ENCODE measurements at places on chromosomes 1 and 21.

GRCh38 chr1:208808301-208808700 is 564.1 kb upstream of the PLXNA2 start:
- DNase-seq, result no peak

GRCh38 chr21:29232530-29233255 is 66.0 kb upstream of the BACH1 start:
- peak; percentile 57 for DNase-seq

DNA sequence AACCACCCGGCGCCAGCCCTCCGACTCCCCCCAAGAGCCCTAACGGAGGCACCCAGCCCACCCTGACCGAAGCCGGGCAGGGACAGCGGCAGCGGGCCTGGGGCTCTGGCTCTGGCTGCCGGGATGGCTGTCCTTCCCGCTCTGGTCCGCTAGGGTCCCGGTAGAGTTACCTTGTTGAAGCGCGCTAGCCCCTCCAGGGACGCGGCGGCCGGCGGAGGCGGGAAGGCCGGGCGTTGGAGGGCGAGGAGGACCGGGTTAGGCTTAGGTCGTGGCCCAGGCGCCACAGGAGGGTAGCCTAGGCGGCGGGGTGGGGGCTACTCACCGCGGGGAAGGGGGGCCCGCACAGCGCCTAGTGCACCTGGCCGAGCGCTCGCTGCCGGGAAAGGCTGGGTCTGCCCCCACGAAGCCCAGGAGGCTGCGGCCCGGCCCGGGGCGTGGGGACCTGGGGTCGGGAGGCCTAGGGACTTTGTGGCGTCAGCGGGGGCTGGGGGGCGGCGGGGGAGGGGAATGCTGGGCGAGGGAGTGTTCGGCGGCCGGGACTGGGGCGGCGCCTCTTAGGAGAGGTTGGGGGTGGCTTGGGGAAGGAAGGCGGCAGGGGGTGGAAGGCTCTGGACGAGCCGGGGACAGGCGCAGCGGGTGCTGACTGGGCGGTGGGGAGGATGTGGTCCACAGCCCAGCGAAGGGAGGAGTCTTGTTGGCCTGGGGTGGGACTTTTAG is at the start of gene TRIM17:
Gene TRIM17 (minus strand): TSS at position 645 of the 717 bp plus-strand sequence. CDS start 1,789 bp downstream, outside the sequence.
- no peak for DNase-seq

- no peak for DNase-seq
Measured at GRCh38 chr1:45508295-45509151, 8.4 kb downstream of the MMACHC start.

DNA sequence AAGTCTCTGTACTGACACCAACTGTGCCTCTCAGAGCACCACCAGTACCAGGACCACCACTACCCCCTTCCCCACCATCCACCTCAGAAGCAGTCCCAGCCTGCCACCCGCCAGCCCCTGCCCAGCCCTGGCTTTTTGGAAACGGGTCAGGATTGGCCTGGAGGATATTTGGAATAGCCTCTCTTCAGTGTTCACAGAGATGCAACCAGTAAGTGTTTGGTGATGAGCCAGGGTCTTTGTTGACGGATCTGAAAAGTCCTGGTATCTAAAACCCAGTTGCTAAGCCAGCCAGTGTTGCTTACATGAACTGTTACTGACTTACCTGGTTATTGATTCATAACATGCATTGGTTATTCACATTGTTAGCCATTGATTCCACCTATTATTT is 1.1 kb downstream of the C1orf56 start:
- no peak for DNase-seq

GRCh38 chr1:108624069-108624468 is 36.8 kb downstream of the HENMT1 start:
- DNase-seq, result no peak

GRCh38 chr1:32539584-32540571 is 651 bp downstream of the ZBTB8A start:
- DNase-seq, result no peak

- no peak for DNase-seq
Measured at GRCh38 chr1:90200646-90201205, 205.8 kb downstream of the ZNF326 start.

- DNase-seq, result no peak
Measured at GRCh38 chr1:164720440-164721227, 161.7 kb downstream of the PBX1 start.

- no peak for DNase-seq
Measured at GRCh38 chr1:118304722-118305359, 119.8 kb upstream of the SPAG17 start.

- DNase-seq, result no peak
Measured at GRCh38 chr1:197081117-197081753, 14.2 kb upstream of the F13B start.

- DNase-seq, result no peak
Measured at GRCh38 chr1:204081164-204081790, 8.4 kb downstream of the SOX13 start.

DNA sequence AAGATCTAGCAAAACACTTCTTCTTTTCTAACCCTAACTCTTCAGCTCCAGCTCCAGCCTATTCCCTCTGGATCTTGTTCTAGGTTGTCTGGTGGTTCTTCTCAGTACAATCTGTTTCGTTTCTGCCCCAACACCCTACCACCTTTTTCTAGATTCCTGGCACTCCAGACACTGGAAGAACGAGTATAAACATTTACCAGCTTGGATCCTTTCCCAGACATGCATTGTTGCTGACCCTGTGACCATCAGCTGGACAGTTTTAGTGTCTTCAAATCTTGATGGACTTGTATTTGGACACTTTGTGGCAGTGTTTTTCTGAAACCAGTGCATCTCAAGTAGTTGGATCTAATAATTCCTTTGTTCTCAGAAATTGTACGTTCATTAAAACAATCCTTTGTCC is 30.6 kb upstream of the CACNA1E start:
- no peak for DNase-seq

- no peak for DNase-seq
Measured at GRCh38 chr1:20684651-20685050, 23.5 kb upstream of the DDOST start.

GRCh38 chr1:31155216-31155806 is 84.4 kb downstream of the NKAIN1 start:
- DNase-seq, result peak; percentile 29

DNA sequence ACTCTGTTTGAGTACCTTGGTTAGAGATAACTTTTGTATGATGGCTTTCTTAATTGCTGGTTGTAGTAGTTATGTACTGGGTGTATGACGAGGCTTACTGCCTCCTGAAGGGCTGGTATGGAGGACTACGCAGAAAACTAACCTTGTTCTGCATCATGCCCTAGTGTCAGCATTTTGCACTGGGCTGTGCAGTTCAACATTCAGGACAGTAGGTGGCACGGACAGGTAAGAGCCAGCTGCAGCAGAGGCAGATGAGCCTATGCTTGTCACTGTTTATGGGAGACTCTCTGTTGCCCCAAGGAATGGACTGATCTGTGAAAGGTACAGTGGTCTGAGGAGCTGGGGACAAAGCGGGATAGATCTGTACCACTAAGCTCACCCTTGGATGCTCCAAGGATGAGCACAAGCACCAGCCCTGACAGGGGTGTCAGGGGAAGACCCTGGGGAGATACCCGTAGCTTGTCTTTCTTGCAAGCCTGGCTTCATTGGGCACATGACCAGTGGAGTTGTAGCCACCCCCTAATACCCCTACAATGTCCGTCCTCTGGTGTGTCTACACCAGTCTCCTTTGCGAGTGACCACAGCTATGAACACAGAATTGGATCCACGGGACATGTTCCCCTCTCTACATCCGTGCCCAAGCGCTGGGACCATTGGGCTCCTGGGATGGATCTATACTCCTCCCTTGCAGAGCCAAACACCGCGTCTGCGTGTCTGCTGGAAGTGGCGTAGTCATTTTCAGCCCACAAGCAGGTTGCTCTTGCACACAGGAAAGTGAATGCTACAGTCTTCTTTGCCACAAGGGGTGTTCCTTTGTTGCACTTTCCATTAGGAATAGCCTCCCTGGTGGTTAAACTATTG is 51.1 kb upstream of the CFHR3 start:
- no peak for DNase-seq

DNA sequence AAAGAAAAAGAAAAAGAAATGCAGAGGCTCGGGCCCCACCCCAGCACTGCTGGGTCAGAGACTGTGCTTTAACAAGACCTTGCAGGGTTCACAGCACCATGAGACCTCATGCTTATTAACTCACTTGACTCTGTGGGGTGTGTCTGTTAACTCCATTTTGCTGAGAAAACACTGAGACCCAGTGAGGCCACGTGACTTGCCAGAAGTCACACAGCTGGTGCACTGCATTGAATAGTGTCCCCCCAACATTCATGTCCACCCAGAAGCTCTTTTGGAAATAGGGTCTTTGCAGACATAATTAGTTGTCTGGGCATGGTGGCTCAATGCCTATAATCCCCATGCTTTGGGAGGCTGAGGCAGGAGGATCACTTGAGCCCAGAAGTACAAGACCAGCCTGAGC is 39.7 kb downstream of the CHD5 start:
- no peak for DNase-seq

GRCh38 chr21:28378026-28378425 is 614.7 kb downstream of the LTN1 start:
- no peak for DNase-seq

- DNase-seq, result no peak
Measured at GRCh38 chr1:110356379-110356778, 17.2 kb downstream of the RBM15 start.

GRCh38 chr1:38221006-38221649 is 174.5 kb upstream of the POU3F1 start:
- peak; percentile 91 for DNase-seq

- no peak for DNase-seq
Measured at GRCh38 chr21:45295576-45296365, 8.1 kb upstream of the POFUT2 start.

DNA sequence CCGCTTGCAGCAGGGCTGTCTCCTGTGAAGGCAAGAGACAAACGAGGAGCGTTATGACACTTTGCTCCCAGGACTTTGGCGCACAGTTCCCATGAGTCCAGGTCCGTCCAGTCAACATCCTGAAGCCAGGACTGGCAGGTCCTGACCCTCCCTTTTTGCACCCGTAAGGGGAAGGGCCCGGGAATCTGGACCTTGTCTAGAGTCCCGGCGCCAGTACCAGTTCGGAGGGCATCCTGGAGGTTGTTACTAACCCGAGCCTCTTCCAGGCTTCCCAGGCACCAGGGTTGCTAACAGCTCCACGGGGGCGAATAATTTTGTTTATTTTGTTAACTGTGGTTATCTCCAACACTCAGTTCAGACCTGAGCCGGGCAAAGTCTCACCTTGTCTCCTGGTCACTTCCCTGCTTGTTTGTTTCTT is 682 bp upstream of the RWDD3 start:
- DNase-seq, result no peak

DNA sequence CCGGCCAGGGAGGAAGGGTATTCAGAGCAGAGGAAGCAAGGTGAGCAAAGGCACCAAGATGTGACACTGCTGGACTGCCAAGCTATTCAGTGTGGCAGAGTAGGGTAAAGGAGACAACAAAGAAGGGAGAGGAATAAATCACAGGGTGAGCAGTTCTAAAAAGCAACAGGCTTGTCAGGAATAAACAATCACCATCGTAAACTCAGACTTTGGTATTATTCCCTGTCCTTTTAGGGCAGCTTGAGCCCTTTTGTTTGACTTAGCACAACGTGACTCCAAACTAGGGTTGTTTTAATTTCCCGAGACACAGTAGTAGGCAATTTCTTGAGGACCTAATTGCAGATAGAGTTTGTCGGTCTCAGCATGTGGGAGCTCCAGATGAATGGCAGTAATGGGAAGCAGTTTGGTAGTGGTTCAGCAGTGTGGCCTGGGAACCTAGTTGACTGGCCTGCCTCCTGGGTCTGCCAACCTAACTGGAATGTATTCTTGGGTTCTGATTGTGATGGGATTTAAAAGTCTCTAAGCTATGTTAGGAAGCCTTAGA is 4.3 kb downstream of the CR1L start:
- no peak for DNase-seq

- no peak for DNase-seq
Measured at GRCh38 chr1:99281105-99281504, 16.8 kb downstream of the PLPPR4 start.

DNA sequence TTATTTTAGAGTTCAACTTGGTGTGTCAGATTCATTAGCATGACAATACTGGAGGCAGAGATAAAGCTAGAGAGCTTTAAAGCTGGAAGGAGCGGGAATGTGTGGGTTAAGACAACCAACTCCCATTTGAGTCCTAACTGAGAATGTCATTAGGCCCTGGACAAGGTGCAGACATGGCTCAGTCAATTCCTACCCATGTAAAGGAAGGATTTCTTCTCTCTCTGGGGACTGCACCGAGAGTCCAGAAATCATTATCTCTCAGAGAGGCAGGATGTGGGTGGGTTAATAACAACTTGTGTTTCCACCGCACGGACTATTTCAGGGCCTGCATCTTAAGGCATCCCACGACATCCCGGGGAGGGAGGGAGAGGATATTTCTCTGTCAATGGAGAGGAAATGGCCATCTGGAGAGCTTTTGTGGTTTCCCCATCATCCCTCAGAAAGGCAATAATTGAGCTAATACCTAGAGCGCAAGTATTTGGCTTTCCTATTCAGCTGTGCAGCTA is 46.7 kb upstream of the SARS1 start:
- DNase-seq, result no peak

DNA sequence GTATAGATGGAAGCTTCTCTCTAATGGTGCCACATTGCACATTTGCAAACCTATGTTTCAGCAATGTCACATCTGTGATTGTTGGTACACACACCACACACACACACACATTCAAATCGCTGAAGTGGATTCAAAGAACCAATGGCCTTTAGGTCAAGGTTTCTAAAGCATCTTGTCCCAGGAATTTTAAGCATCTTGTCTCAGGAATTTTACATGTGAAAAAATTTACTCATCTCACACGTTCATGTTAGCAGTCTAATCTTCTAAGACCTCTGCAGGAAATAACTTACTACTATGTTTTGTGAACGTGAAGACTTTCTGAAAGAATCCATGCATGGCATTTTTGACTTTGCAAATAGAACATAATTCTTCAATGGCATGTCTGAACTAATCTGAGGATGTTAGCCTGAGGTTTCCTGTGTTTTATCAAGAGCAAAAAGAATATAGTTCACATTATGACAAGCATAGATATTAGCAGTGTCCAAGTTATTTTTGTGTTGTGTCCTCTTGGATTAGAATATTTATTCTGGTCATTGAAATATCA is 125.1 kb downstream of the CYYR1 start:
- no peak for DNase-seq

DNA sequence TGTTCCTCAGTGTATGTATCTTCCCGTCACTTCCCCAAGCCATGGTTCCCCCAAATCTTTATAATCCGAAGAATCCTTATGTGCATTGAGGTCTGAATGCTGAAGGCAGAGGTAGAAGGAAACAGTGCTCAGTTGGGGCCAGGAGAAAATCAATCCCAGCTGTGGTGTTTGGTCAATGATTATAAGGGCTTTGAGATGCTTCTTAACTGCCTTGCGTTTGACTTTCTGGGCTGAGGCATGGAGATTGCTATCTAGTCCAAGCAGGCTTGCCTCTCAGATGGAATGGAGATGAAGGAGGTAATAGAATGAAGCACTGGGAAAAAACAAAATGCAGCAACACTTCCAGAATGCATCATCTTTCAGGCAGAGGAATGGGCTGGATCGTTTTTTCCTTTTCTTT is 3.6 kb upstream of the MAP1LC3C start:
- DNase-seq, result no peak

GRCh38 chr1:239703075-239703474 is 316.7 kb downstream of the CHRM3 start:
- no peak for DNase-seq
